MG63 (cell line): ENCODE measurements at places on chromosomes 2 and 18. TPM values are rescaled to one million over a fixed set of nuclear protein-coding genes. Genes with fewer than 3 reads are reported as not detected.

GRCh38 chr18:52963481-52963880 lies 623.5 kb downstream of the DCC start:
- no peak for DNase-seq

DNA sequence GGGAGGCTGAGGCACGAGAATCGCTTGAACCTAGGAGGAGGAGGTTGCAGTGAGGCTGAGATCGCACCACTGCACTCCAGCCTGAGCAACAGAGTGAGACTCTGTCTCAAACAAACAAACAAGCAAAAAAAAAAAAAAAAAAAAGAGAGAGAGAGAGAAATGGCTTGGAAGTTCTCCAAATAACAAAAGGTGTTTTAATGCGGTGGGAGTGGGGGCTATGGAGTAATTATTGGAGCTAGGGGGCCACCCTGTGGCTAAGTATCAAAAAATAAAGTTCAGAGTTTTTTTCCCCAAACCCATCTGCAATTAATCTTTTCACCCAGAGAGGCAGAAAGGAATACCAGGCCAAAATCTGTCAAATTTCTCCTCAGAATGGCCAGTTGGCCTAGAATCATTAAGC lies 23.0 kb upstream of the CEP68 start:
- no peak for DNase-seq

DNA sequence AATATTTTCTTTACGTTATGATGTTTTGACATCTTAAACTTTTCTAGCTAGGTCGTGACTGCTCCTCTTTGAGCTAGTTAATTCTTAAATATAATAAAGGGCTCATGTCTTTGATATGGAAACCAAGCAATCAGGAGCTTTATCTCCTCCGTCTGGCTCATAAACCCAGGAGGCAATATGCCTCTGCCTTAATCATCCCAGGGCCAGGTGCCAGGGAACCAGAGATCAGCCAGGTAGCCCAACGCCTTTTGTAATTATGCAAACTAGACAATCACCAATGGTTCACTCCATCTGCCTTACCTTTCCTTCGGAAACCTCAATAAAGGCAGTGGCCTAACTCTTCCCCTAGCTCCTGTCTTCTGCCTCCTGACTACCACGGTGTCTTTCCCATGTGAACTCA lies 213.7 kb downstream of the KCNJ3 start:
- no peak for DNase-seq

DNA sequence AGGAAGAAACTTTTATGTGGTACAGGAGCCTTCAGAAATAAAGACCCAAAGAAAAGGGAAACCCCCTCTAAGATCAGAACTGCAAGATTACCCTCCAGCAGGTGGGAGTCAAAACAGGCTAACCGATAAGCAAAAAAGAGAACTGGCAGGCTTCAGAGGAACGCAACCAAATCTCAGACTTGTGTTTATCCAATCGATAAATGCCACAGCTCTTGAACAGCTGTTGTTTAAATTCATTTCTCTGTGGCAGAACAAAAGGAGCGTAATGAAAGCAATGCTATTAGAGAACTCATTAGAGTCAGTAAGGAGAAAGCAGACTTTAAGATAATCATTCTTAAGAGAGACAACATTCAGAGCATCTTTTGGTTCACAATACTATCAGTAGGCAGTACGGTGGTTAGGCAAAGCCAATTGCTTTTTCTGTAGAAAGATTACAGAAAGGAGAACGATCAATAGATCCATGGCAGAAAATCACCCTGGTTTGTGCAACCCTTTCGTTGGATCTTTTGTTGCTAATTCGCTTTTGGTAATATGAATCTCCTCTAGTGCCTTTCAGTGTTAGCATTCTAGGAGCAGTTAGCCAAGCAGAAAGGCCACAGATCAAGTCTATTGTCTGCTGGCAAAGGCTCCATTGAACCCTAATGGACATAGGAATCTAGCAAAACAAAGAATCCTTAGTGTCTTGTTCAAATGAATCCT lies 476.4 kb upstream of the CHST9 start:
- DNase-seq: no peak

DNA sequence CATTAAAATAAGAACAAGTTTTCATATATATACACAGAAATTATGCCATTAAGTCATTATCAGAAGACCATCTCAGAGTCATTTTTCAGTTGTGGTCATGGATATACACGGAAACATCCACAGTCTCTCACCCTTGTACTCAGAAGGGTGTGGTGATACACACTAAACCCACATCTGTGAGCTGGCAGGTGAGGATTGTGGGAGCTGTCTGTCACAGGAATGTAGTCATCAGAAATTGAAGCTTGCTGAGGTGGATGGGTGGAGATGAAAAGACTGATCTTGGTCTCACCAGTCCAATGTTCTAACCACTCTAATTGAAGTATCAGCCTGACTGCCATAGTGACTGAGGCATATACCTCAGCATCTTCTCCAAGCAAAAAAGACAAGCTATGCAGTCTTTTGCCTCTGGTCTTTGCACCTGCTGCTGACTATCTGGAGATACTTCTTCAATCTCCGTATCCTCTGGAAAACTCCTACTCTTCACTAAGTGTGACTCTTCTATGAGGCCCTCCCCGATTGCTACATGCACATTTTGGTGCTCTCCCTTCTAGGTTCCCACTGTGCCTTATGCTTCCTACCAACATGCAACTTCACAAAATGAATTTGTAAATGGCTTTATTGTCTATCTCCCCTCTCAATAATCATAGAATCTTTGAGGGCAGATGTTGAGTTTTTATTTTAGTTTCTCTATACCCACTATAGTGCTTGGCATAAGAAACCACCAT lies 232.8 kb downstream of the DYM start:
- DNase-seq: peak; percentile 59

- no peak for DNase-seq
These were observed 86.7 kb downstream of the FIGN start for GRCh38 chr2:163649080-163649479.

DNA sequence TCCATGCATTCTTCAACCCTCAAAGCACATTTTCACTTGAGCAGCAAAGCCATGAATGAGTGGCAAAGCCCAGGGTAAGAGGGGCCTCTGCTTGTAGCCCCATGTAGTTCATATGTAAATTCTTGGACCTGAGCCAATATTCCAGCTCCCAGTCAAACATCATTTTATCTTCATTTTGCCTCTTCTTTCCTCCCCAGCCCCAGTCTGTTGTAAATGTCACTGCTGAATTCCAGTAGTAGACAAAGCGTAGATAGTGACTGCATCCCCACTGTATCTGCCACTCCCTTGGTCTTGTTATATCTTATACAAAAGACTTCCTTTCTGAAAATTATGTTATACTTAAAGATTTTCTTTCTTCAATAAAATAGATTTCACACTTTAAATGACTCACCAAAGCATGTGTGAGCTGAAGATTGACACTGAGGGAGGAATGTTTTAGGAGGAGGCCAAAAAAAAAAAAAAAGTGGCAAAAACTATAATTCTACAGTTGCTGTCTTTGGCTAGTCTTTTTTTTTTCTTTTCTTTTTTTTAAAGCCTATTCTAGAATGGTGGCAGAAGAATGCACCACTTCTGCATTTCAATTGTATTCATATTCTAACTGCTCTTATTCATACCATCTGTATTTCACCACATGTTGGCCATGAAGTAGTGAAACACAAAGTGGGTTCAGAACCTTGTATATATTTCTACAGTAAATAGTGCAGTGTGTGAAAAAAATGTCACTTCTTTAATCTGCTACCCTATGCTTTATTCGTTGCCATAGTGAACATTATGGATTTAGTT lies 306.1 kb downstream of the CPS1 start:
- DNase-seq: no peak

DNA sequence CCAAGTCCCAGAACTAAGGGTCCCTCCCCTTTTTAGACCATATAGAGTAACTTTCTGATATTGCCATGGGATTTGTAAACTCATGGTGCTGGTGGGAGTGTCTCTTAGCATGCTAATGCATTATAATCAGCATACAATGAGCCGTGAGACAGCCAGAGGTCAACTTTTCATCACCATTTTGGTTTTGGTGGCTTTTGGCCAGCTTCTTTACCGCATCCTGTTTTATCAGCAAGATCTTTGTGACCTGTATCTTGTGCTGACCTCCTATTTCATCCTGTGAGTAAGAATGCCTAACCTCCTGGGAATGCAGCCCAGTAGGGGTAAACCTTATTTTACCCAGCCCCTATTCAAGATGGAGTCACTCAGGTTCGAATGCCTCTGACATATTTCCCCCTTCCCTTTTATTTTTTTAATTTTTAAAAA lies 148.2 kb downstream of the PHLPP1 start:
- peak; percentile 24 for DNase-seq

DNA sequence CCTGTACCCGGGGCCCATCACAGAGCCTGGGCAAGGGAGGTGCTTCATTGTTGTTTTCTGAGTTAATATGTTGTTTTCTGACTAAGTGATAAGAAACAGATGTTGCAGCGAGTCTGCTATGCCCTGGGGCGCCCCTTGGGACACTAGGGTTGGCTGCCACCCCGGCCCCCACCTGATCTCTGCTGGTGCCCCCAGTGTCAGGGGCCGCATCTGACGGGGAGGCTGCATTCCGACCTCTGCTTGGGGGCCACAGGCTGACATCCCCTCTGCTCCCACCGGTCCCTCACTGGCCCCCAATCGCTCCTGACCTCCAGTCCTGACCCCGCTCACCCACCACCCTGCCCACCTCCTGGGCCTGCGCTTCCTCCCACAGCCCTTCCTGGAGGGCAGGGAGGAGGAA lies 65.9 kb downstream of the LONRF2 start:
- DNase-seq: no peak

DNA sequence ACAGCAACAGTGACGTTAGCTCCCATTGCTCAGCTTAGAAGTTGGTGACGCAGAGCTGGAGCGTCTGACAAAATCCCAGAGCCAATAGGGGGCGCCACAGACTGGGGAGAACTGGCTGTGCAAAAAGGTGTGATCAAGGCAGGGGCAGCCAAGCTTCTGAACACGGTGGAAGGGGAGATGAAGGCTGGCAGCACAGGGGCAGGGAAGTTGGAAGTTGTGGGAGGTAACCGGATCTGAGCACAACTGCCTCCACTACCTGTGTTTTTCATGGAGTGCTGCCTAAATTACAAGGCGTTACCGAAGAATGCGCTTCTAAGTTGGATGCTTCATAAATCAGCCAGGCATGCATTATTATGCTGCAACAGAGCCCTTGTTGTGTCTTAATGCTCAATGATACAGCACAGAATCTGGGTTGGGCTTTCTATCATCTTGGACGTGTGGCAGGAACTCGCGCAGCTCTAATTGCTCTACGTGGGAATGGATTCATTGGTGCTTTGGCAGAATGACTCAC lies 370.0 kb downstream of the SLC4A3 start:
- DNase-seq: peak; percentile 19

- no peak for DNase-seq
These were observed 562.9 kb downstream of the ARHGAP15 start for GRCh38 chr2:143692162-143692561.

- DNase-seq: peak; percentile 28
These were observed 103.7 kb downstream of the CTAGE1 start for GRCh38 chr18:22314001-22314400.

GRCh38 chr2:119699016-119699606 lies 20.1 kb downstream of the TMEM177 start:
- DNase-seq: no peak

DNA sequence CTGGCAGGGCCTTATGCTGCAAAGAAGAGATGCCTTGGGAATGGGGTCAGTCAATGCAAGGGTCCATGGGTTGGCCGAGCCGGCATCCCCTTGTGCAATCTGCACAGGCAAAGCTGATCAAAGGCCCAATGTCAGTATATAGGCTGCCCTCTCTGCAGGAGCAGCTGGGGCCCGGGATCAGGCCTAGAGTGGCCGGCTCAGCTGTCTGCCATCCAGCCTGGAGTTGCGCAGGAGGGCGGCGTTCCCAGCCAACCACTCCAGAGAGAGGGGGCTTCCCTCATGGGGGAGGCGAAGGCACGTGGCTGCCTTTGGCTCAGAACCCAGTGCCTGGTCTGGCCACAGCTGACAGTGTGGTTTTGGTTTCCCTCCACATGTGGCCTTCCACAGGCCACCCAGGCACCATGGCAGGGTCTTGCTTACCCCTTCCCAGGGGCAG lies 3.9 kb downstream of the INPP5D start:
- DNase-seq: no peak

GRCh38 chr2:119659601-119660342 lies 19.2 kb upstream of the TMEM177 start:
- peak; percentile 28 for DNase-seq

GRCh38 chr2:23492337-23492675 lies 107.3 kb downstream of the KLHL29 start:
- DNase-seq: no peak

DNA sequence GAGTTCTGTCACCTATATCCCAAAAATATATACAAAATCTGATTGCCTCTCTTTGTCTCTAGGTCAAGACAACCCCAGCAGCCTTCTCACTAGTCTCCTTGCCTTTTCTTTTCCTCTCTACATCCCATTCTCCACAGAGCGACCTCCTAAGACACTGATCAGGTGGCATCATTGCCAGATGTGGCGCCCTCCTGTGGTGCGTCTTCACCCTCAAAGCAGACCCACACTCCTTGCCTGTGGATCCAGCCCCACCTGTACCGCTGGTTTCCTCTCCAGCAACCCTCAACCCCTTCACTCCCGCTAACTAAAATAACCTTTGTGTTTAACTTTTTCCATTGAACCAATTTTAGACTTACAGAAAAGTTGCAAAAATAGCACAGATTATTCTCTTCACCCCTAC lies 273.3 kb downstream of the GLI2 start:
- no peak for DNase-seq

- no peak for DNase-seq
These were observed 347.6 kb downstream of the CTNNA2 start for GRCh38 chr2:79860228-79861058.

DNA sequence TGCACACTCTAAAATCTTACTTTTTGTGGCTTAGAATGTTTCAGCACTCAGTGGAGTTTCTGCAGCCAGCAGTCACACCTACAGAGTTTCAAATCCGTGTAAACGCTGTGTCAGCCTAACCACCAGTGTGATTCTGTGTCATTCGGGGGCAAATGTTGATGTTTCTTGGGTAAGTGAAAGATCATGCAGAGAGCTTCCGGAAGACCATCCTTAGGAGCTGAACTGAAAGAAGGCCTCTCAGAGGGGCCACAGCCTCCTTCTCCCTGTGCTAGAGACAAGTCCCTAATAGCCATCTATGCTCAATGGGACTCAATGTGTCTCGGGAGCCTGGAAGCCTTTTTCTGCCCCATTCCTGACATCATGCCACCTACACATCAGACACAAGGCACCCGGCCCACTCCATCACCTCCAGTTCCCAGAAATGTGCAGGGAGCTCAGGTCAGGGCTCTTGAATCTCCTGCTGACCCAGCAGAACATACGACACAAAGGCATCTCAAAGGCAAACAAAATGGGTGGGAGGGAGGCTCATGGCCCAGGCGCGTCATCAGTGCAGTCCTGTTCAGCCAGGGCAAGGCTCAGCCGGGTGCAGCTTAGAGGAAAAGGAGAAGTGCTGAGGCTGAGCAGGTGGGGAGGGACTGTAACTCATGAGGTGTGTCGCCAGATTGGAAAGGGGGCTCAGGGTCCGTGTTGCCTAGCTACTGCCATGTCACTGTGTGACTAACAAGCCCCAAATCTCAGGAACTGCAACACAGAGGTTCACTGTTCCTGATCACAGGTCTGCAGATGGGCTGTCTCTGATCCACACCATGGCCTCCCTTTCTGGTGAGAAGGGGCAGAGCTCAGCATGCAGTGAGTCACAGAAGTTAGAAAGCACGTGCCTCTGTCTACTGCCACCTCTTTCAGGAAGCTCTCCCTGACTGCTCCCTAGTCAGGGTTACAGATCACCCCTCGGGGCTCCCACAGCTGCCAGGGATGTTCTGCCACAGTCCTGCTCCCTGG lies 82.0 kb downstream of the SMAD7 start:
- no peak for DNase-seq

Gene EMX1
- total RNA-seq: not detected in 2 replicates

Gene KRTCAP3
- total RNA-seq: not detected in 2 replicates

Gene KDM3A
- total RNA-seq: 12.5 and 27.9 TPM in 2 replicates

Gene EGR4
- total RNA-seq: not detected in 2 replicates

Gene RAB27B
- not detected in 2 replicates for total RNA-seq

Gene GNLY
- not detected in 2 replicates for total RNA-seq

Gene CNNM4
- total RNA-seq: 1.8 and 3.9 TPM in 2 replicates
